ENCODE measurements at places on chromosomes 13 and 19.

DNA sequence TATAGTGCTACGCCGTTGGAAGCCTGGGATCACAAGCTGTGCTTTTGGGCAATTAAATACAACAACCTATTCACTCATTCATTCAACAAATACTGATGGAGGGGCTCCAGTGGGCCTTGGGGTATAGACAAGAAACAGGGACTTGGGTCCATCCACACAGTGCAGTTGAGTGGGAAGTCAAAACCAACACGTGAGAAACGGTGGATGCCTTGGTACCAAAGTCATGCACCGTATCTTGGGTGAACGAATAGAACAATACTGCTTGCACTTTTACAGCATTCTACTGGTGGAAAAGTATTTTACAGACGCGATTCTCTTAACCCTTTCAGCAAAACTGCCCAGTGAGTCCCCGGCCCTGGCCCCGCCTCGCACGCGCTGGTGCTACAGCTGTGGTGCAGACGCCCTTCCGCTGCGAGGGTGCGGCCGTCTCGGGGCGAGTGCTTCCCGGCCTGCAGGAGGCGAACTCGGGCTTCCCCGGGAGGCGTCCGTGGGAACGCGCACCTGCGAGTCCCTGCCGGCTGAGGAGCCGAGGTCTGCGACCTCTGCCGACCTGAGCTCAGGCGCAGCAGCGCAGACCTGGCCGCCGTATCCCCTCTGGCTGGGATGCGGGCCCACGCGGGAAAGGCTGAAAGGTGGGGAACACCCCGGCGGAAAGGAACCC is 8.3 kb downstream of the TNFRSF19 start:
- DNase-seq, result peak; percentile 70

DNA sequence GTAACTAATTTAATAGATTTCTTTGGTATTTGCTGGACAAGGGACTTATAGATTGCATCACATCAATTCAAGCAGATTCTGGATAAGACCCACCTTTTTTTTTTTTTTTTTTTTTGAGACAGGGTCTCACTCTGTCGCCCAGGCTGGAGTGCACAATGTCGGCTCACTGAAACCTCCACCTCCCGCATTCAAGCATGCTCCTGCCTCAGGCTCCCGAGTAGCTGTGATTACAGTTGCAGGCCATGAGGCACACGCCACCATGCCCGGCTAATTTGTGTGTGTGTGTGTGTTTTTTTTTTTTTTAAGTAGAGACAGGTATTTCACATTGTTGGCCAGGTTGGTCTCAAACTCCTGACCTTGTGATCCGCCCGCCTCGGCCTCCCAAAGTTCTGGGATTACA is 4.2 kb upstream of the PRODH2 start:
- DNase-seq, result no peak

GRCh38 chr13:62388515-62388914 is 972.9 kb upstream of the PCDH20 start:
- DNase-seq, result no peak

DNA sequence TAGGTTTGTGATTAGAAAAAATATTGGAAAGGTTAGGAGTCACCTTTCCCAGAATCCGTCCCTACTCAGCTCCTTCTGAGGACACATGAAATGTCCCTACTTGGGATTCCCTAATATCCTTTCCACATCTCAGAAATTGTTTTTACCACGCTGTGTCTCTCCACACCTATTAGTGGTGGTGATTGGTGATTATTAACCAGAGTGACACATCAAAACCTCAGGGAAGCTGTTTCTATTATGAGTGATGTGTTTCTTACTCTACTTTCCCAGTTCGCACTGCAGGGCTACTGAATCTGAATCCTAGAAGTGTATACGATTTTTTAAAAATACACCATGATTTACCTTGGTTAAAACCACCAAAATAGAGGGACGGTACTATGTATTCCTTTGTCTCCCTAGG is 460.8 kb downstream of the TBC1D4 start:
- no peak for DNase-seq

DNA sequence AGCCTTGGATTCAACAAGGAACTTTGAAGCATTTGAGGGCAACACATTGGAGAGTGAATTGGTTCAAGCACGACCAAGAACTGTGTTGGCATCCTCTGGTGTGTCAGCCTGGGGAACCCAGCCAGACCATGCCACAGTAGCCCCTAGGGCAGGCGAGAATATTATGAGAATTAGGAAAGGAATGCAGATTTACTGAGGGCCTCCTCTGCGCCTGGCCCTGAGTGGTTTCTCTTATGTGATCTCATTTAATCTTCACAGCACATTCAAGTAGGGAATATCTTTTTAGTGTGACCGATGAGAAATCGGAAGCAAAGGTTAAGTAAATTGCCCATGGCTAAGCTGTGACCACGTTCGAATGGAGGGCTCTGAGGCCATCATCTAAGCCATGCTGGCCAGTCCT is 15.3 kb upstream of the ERICH6B start:
- DNase-seq, result no peak

- no peak for DNase-seq
Measured at GRCh38 chr19:35051796-35052195, 10.3 kb downstream of the HPN start.

- DNase-seq, result no peak
Measured at GRCh38 chr13:40016953-40017660, 361.6 kb downstream of the COG6 start.

- DNase-seq, result peak; percentile 37
Measured at GRCh38 chr19:55319785-55320184, 5.4 kb downstream of the TMEM150B start.

GRCh38 chr19:977058-977464 is 7.1 kb upstream of the WDR18 start:
- no peak for DNase-seq

DNA sequence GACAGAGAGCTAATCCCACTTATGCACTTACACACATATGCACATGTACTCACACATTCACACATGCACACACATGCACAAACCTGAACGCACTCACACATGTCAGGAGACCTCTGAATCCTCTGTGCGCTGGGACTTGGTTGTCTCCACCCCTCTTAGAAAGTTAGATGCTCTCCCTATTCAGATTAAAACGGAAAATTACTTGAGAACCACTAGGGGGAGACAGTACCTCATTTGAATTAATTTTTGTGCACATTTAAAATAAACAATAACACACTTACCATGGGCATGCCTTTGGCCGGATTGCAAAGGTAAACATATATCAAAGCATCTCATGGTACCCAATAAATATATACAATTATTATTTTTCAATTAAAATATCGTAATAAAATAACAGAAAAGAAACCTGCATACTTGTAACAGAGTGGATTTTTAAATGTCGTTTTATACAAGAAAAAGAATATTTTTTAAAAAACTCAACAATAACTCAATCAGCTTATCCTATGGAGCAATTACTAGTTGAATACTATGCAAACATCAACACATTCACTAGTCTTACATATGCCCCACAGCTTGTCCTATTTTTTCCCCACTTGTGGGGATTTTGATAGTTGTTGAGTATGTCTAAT is 9.5 kb upstream of the LILRB4 start:
- no peak for DNase-seq

DNA sequence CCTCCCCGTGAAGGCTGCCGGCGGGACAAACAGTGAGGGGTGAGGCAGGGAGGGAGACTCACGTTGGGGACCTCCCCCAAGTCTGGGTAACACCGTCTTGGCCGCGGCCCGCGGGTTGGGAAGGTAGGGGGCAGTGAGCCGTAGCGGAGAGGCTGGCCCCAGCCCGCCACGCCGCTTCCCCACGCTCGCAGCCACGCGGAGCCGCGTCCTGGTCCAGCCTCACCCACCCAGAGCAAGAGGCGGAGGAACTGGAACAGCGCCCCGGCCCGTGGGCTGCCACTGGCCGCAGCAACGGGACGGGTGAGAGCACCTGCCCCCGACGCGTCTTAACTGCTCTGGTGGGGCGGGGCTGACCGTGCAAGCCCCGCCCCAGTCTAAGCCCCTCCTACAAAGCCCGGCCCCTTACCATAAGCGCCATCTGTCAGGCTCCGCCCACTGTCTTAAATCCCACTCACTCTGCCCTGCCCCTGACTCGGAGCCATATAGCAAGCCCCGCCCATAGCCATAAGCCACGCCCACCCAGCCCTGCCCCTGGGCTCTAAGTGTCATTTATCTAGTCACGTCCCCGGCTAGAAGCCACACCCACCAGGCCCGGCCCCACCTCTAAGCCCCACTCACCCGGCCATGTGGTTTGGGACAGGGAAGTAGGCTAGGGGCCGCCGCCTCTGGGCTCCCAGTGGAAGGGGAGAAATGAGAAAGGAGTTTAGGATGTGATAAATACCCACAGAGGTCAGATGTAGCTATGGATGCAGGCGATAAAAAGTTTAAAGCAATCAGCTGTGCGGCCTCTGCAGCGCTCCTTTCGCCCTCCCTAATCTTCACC is 2.1 kb upstream of the CCL25 start:
- DNase-seq, result peak; percentile 57

GRCh38 chr13:29693275-29693945 is 97.9 kb upstream of the SLC7A1 start:
- no peak for DNase-seq

GRCh38 chr19:17401628-17402027 is 3.8 kb downstream of the BST2 start:
- no peak for DNase-seq

- no peak for DNase-seq
Measured at GRCh38 chr13:42375663-42376062, 103.7 kb downstream of the AKAP11 start.

DNA sequence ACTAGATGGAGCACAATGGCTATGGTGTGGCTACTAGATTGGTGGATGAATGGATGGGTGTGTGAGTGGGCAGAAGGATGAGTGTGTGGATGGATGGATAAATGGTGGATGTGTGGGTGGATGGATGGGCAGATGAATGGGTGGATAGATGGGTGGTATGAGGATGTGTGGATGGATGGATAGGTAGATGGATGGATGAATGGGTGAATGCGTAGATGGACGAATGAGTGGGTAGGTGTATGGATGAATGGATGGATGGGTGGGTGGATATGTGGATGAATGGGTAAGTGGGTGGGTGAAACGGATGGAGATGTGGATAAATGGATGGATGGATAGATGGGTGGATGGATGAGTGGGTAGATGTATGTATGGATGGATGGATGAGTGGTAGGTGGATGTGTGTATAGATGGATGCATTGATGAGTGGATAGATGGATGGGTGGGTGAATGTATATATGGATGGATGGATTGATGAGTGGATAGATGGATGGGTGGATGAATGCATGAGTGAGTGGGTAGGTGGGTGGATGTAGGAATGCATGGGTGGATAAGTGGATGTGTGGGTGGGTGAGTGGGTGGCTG is 114.2 kb downstream of the TEX29 start:
- DNase-seq, result no peak

DNA sequence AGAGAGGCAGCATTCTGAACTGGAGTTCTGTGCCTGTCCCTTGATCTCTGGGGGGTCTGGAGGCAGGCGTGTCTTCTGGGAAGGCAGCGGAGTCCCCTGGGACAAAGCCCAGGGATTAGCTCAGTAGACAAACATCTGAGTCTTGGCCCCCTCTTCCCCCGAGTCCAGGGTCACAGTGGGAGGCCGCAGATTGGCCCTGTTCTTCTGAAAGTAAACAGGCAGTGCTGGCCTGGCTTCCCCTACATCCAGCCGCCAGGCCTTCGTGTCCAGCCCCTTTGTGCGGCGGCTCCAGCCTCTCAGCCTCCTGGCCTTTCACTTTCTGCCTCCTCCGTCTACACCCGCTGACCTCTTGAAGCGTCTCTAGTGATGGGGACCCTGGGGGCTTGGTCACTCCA is 989 bp downstream of the NFILZ start:
- peak; percentile 48 for DNase-seq

DNA sequence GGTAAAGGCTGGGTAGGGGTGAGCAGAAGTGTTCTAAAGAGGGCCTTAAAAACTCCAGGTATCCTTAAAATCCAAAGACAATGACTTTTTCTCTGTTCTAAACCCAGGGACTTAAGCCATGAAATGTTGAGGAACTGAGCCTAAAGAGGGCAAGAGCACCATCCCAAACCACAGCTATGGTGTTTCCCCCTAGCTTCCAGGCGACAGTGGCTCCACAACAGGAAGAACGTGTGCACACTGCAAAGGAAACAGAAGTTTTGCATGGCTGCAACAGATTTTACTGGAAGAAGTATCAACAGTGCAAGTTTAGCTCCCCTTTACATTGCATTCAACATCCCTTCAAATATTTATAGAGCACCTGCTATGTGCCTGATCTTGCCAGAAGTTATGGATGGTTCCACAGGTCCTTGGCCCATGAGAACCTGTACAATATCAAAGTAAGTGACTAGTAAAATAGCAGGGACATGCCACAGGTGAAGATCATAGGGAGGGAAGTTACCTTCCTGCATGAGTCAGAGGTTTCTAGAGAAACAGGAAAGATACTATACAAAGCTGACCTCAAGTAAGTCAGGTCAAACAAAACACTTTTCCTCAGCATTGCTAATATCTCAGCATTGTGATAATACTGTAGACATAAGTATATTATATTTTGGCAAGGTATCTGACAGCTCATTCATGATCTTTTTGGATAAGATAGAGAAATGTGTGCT is 8.4 kb upstream of the KCTD12 start:
- DNase-seq, result no peak

GRCh38 chr13:113839536-113840204 is 24.2 kb downstream of the GAS6 start:
- no peak for DNase-seq

GRCh38 chr19:13985771-13986347 is 20.3 kb downstream of the RFX1 start:
- DNase-seq, result no peak

DNA sequence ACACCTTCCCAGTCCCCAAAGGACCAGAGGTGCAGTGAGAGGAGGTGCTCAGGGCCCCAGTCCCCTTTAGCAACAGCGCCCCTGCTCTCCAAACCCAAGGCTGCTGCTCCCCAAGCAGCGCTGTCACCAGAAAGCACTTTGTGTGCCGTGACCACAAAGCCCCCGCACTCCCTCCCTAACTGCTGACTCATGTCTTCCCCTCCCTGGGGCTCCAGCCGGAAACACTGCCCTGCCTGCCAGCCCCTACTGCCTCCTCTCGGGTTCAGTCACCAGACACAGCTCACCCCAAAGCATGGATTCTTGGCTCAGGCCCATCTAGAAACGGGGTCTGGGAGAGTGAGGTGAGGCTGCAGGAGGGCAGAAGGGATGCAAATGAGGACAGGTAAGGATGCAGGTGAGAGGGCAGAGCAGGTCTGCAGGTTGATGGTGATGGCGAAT is 4.9 kb upstream of the TNFSF14 start:
- peak; percentile 71 for DNase-seq

GRCh38 chr13:41306271-41307145 is 4.6 kb upstream of the NAA16 start:
- DNase-seq, result no peak

DNA sequence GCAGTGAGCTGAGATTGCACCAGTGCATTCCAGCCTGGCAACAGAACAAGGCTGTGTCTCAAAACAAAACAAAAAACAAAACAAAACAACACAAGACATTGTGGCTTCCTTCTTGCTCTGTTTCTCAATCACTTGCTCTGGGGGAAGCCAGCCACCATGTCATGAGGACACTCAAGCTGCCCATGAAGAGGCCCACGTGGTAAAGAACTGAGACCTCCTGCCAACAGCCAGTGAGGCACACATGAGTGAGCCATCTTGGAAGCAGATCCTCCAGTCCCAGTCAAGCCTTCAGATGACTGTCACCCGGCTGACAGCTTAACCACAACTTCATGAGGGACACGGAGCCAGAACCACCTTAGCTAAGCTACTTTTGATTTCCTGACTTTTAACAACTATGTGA is 25.2 kb downstream of the CPT1C start:
- no peak for DNase-seq
